ENCODE measurements at places on chromosomes 3 and 15.

DNA sequence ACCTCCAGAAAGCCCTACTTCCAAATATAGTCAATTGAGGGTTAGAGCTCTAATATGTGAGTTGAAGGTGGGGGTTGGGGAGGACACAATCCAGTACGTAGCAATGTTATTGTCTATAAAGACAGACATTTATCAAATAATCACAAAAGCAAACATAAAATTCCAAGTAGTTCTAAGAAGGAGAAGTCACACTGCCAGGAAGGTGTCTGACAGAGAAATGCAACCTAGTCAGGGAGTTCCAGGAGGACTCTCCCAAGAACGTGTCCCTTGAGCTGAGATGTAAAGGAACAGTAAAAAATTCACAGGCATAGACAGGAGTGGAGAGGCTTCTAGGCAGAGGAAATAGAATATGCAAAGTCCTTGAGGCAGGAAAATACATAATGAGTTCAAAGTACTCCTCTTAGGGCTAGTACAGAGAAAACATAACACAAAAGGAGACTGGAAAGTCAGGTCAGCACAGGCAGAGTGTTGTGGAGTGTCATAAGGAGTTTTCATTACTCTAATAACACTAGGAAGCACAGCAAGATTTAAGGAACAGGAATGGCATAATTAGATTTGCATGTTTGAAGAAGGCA lies 277.6 kb upstream of the STT3B start:
- no peak for DNase-seq

DNA sequence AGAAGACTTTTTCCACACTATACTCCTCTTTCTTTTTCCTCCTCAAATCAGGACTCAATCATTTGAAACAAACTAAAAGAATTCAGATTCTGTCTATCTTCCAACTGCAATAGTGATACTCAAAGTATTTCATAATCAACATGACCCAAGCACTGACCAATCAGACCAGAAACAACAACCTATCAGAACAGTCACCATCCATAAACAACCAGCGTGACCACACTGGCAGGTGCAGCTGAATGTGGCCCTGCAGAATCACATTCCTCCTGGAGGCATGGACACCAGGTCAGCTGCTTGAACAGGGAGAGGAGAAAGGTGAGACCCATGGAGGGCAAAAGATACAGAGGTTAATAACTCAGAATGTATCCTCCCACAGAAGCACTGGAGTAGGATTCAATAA lies 13.3 kb downstream of the HRG start:
- no peak for DNase-seq

- no peak for DNase-seq
These were observed 8.9 kb downstream of the FAM3D start for GRCh38 chr3:58657571-58658141.

DNA sequence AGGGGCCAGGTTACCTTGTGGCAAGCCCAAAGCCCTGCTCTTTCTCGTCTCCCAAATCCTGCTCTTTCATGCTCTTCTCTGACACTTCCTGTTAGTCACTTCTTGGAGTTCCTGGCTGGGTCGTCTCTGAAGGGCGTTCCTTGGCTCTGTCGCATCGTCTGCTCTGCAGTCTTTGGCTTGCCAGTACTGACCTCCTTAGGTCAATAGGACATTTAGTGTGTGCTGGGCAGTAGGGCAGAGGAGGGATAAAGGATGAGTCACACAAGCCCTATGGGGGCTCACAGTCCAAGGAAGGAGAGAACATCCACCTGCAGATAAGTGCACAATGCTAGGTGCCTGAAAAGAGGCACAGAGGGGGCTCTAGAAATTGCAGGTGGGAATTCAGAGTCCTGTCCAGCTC lies 87.5 kb downstream of the FAM43A start:
- DNase-seq, result no peak

- no peak for DNase-seq
These were observed 106.0 kb downstream of the MEX3B start for GRCh38 chr15:81939604-81940440.

- DNase-seq, result no peak
These were observed 88.4 kb downstream of the RAP2B start for GRCh38 chr3:153250446-153250845.

GRCh38 chr3:171842864-171843518 lies at the start of gene TMEM212:
Gene TMEM212, plus strand, starts transcription at chr3:171843349. Its CDS starts 35 bp downstream, at chr3:171843384.
- no peak for DNase-seq

DNA sequence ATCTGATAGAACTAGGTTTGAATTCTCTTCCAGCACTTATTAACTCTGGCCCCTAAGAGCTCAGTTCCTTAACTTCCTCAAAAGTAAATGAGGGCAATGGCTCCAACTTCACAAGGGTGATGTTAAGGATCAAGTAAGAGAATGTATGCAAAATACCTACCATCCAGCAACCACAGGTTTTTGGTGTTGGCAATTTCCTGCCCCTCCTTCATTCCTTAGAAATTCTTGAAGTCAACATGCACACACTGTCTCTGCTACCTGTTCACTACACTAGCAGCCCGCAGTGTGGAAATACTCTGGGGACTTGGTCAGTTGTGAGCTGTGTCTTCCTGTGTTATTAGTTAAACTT lies 5.0 kb downstream of the ZBED2 start:
- no peak for DNase-seq

DNA sequence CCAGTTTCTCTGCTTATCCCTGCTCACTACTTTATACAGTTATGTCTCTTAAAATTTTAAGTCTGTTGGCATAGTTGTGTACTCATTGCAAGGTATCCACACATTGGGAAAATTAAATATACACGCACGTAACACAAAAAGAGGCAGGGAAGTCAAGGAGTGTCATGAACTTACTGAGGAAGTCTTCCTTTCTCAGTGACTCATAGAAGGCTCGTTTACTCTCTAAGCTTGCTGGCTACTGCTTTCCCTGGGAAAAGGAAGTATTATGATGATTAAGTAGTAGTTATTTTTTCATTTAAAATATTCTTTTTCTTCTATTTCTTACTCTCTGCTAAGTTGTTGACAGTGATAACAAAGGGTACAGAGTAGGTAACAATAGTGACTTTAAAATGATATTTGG lies 287.3 kb downstream of the UBE2E2 start:
- no peak for DNase-seq

- no peak for DNase-seq
These were observed 222.7 kb upstream of the DNAJC19 start for GRCh38 chr3:181212271-181212670.

DNA sequence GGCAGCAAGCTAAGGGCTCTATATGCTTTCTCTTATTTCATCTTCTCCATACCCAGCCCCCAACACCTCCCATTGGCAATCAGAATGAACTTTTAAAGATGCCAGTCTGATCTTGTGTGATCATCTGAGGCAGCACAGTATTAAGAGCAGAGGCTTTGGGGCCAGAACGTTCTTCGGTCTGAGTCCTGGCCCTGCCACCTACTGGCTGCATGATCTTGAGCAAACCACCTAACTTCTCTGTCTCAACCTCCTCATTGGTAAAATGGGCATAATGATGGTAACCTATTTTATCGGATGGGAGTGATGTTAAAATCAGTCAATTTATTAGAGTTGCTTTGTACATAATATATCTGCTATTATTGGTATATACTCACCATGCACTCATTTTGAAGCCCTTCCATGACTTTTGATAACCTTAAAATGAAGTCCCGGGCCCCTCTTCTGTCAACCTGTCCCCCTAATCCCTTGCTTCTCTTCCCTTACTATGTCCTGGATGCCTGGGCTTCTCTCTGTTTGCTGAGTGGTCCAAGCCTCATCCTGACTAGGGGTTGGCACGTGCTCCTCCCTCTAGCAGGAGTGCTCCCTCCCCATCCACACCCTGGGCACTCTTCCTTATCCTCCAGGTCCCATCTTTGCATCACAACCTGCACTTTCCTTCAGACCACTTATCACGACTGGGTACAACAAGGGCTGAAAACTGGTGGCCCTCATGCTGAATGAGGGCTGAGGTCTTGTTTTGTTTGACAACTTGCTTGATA lies 6.3 kb downstream of the EFCAB12 start:
- DNase-seq, result no peak

GRCh38 chr3:79477242-79477641 lies 290.6 kb downstream of the ROBO1 start:
- DNase-seq, result no peak

GRCh38 chr3:58487140-58487886 lies 4.6 kb upstream of the KCTD6 start:
- DNase-seq, result peak; percentile 28

DNA sequence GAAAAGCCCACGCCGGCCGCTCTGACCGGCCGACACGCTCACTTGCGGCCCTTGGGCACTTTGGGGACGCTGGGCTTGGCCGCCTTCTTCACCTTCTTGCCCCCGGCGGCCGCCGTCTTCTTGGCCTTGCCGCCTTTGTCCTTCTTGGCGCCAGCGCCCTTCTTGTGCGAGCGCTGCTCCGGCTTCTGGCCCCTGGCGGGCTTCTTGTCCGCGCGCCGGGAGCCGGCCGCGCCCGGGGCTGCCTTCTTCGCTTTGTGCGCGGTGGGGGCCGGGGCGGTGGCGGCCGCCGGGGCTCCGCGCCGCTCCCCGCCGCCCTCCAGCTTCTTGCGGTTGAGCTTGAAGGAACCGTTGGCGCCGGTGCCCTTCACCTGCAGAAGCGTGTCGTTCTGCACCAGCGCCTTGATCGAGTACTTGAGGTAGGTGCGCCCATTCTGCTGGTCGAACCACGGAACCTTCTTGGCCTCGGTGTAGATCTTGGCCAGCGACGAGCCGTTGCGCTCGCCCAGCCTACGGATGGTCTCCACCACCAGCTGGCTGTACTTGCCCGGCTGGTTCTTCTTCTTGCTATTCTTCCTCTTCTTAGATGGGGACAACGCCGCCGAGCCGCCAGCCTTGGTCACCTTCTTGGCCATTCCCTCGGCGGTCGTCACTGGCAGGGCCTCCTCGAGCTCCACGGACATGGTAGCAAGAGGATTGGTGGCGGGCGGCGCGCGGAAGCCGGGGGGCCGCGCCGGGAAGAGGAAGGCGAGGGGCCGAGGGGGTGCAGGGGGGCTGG lies 36.7 kb downstream of the HMCES start:
- peak; percentile 29 for DNase-seq

DNA sequence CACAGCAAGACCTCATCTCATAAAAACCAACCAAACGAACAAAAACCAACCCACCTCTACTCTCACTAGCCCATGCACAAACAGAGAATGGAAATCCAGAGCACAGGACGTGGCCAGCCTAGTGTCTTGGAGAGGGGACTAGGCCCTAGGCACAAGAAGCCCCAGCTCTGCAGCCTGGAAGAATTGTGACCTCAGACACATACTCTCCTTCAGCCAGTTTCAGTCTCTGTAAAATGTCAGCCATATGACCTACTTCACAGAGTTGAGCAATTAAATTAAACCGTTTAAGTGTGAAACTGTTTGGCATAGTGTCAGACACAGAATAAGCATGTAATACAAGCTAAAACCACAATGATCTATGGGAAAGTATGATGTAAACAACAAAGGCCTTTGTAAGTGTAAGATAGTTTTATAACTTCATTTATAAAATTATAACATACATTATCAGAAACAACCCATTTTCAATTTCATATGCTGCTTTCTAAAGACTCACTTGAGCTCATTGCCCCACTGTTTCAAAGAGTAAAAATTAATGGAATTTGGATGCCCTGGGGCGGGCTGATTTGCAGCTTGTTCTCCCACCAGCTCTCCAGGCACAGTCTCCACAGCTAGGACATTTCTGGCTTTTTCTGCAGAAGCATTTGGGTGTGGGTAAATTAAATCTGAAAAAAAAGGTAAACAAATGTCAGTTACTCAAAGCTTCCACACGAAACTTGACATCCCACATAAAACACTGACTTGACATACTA lies 32.9 kb downstream of the TBC1D2B start:
- no peak for DNase-seq

GRCh38 chr15:80418892-80419537 lies 14.8 kb downstream of the ARNT2 start:
- DNase-seq, result peak; percentile 16

GRCh38 chr3:136008221-136008620 lies 42.7 kb downstream of the PPP2R3A start:
- no peak for DNase-seq

- no peak for DNase-seq
These were observed 247.2 kb downstream of the SHQ1 start for GRCh38 chr3:72601060-72601459.
